ENCODE measurements at places on chromosomes 12 and 14. TPM values are rescaled to one million over a fixed set of nuclear protein-coding genes. Genes with fewer than 3 reads are reported as not detected.

- H3K27me3 ChIP-seq, result no peaks in the 10 kb centered on the region
- H3K4me3 ChIP-seq, result no peak overlapping the region
- H3K36me3 ChIP-seq, result no peaks in the 10 kb centered on the region
Observed at GRCh38 chr12:101671833-101672232, 25.6 kb upstream of the CHPT1 start.

Gene METTL1
- total RNA-seq, result 4.7 TPM

Gene SRRM4
- total RNA-seq, result 0.55 TPM

Gene PIP4K2C
- 21.9 TPM for total RNA-seq
